ENCODE measurements at places on chromosomes 5 and 9.
A peak's percentile ranks its signal among the peaks of the same experiment; 100 is the strongest.

DNA sequence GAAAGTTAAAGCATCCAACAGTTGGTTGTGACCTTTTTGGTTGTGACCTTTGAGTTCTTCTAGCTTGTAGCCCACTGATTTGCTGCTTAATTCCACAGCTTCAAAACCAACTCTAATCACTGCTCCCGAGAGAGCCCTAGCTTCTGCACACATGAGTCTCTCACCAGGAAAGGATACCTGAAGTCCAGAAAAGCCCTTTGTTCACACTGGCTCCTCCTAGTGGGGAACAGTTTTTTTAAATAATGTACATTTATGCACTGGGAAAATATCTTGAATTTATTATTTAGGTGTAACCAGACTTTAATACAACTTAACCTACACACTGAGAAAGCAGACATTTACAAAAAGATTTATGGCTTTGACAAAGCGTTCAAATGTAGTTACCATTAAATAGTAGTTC is 120.2 kb upstream of the CCDC152 start:
- DNase-seq: no peak

DNA sequence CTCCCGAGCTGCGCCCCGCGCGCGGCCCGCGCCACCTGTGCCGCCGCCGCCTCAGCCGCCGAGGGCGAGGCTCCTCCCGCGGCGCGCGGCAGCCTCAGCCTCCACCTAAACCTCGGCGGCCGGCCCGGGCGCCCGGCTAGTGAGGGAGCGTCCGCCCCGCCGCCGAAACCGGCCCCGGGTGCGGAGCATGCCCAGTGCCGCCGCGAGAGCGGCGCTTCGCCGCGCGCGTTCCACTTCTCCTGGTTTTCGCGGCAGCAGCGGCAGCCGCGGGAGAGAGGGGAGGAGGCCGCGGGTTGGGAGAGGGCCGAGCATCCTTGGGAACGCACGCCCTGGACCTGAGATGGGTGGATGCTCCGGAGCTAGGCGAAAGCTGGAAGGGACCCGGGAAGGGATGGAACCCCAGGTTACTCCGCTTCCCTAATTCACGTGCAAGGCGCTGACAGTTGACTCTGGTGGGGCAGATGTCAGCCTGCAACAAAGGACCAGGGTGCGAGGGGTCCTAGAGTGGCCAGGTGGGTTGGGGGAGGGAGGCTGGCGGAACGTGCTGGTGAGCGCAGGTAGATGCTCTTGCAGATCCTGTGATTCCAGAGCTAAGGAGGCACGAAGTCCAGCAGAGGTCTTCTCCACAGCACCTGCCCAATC is at the start of gene CTNND2:
Gene CTNND2 (minus strand): TSS at position 182 of the 642 bp plus-strand sequence. CDS start 593 bp downstream, outside the sequence.
- no peak for DNase-seq

DNA sequence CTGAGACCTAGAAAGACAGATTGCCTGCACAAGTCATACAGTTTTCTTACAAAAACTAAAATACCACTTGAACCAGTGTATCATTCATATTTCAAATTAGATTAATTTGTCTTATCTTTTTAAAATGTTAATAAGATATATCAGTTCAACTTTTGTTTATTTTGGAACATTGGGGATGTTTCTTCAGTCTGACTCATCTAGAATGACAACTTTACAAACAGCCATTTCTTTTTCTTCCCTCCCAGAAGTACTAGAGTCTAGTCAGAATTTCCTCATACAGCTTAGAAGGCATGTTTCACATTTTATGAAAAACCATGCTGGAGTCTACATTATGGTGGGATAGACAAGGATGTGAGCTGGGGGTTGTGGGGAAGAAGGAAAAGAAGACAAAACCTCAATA is 262.5 kb downstream of the NFIB start:
- DNase-seq: no peak

GRCh38 chr9:26205261-26205660 is 527.0 kb upstream of the TUSC1 start:
- DNase-seq: no peak

- no peak for DNase-seq
Measured at GRCh38 chr5:6543346-6543730, 89.5 kb downstream of the NSUN2 start.

DNA sequence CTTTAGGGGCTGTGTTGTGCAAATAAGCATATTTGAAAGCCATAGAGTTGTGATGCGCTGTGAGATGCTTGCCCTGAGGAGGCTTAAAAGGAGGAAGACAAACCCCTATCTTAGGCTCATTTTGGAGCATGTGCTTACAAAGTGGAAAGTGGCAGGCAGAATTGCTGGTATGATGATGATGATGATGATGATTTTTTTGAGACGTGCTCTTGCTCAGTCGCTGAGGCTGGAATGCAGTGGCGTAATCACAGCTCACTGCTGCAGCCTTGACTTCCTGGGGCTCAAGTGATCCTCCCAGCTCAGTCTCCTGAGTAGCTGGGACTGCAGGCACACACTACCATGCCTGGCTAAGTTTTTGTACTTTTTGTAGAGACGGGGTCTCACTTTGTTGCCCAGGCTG is 1.7 kb downstream of the CNOT8 start:
- peak; percentile 46 for DNase-seq

DNA sequence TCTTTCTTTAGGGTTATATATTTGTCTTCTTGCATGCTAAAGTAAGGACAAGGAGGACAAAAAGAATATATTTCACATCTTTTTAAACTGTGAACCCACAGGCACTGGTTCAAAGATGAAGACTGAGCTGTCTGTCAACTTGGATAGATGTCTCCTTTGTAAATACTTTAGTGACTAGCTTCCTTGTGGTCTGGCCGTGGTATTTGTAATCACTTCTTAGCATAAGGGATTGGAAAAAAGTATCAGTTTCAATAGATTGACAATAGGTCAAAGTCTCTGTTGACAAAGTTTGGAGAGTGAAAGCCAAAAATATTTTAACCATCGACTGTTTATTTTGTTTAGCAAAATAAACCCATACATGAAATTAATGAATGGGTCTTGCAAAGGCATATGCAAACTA is 91.4 kb downstream of the TMEM167A start:
- DNase-seq: no peak

DNA sequence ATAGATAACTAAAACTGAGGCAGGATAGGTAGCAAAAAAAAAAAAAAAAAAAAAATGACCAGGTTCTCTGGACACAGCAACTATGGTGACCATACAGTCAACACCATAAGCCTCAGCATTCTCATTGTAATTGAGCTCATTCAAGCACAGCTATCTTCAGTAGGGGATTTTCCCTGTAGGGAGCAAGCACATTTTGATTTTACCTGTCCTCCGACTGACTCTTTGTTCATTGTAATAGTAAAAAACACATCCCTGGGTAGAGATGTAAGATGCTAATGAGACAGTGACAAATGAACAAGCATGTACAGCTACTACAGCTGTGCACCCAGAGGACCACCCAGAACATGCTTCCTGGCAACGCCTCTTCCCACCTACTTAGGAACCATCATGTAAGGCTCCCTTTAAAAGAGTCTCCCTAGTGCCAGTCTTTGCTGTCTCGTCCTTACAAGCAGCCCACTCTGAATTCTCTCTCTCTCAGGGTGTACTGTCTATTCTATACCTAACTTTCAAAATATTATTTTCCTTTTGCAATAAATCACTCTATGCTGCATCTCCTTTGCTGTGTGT is 65.0 kb upstream of the FBXW11 start:
- DNase-seq: no peak

- DNase-seq: no peak
Measured at GRCh38 chr5:14213813-14214585, 70.9 kb downstream of the TRIO start.

- no peak for DNase-seq
Measured at GRCh38 chr9:123471843-123472570, 116.0 kb downstream of the CRB2 start.

GRCh38 chr5:133918731-133919130 is 49.7 kb downstream of the C5orf15 start:
- no peak for DNase-seq

- DNase-seq: no peak
Measured at GRCh38 chr5:139823757-139824355, 28.2 kb downstream of the PSD2 start.

DNA sequence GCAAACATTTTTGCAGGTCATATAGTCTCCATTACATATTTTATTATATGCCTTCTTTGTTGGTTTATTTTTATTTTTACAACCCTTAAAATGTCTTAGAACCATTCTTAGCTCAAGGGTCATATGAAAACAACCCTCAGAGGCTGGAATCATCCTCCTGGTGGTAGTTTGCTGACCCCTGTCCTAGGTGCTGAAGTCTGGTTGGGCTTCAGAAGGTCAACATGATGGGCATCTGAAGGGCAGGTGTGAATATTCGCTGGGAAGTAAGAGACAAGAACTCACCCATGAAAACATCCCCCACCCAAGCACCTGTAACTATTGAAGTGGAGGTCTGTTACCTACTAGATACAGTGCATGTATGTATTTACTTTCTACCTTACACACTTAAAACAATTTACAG is 75.4 kb downstream of the OSMR start:
- DNase-seq: no peak

DNA sequence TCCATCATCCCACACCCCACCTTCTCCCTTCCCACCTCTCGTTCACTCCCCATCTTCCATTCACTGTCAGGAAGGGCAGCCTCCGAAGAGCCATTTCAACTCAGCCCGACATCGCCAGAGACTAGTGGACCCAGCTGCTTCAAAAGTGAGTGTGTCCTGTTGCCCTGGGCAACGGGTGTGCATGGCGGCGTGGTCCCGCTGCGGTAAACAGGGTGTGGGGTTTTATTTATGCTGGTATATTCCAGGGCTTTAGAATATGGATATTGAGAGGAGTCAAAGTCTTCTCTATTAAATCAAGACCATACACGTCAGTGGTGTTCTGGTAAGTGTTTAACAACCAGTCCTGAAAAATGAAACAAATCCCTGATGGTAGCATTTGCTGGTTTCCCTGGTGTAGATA is 274.5 kb downstream of the MAST4 start:
- no peak for DNase-seq

DNA sequence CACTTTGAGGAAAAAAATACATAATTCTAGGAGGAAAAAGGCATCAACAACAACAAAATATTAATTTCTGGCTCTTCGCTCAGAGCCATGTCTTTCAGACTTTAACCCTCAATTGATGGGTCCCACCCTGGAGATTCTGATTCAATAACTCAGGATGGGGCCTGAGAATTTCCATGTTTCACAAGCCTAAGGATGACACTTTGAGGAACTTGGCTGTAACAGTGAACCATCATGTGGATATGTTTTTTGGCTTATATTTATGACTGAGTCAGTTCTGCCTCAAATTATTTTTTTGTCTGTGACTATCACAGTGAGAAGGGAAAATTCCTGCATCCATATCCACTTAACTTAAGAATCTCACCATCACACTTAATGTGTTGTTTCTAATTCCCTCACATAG is 504.6 kb downstream of the RASEF start:
- peak; percentile 65 for DNase-seq

- DNase-seq: no peak
Measured at GRCh38 chr9:15612962-15613361, 60.1 kb downstream of the CCDC171 start.

GRCh38 chr9:36461323-36461722 is 61.3 kb upstream of the RNF38 start:
- DNase-seq: no peak

- DNase-seq: no peak
Measured at GRCh38 chr5:144731786-144732185, 561.1 kb downstream of the KCTD16 start.

DNA sequence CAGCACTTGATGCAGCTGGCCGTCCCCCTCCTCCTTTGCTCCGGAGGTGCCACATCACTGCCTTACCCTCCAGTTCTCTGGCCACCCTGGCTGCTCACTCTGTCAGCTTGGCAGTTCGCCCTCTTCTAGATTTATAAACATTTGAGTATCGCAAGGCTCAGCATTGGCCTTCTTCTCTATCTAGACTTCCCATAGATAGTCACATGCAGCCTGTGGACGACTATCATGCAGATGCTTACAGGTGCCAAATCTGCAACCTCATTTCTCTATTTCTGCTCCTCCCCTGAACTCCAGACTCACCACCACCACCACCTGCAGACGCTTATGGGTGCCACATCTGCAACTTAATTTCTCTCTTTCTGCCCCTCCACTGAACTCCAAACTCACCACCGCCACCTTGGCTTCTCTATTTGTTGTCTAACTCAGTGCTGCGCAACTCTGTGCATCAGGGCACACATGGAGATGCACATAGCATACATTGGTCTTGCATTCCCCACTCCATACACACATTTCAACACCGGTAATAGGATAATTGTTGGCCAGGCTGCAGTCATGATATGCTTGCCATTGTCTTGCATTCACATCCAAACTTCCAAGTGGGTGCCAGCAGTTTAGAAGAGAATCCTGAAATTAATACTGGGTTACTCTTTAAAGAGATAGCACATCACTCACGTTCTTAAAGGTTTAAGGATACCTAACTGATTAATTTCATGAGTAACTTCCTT is 1.9 kb upstream of the DAP start:
- no peak for DNase-seq

DNA sequence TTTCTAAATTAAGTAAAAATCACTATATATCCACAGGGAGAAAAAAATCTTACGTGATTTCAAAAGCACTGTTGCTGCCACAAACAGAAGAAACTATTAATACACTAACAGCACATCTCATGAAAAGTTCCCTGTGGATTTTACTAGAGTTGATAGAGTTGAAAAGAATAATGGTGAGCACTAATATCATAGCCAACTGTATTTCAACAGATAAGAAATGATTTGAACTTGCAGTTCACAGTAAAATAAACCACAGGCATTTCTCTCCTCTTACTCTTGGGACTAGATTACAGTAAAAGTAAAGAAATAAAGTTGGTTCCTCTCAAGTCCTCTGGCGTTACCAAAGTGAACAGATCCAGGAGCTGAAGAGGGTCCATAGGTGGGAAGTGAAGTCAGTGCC is 27.9 kb downstream of the AGTPBP1 start:
- DNase-seq: no peak

GRCh38 chr5:149489605-149490037 is 61.6 kb downstream of the CSNK1A1 start:
- no peak for DNase-seq

DNA sequence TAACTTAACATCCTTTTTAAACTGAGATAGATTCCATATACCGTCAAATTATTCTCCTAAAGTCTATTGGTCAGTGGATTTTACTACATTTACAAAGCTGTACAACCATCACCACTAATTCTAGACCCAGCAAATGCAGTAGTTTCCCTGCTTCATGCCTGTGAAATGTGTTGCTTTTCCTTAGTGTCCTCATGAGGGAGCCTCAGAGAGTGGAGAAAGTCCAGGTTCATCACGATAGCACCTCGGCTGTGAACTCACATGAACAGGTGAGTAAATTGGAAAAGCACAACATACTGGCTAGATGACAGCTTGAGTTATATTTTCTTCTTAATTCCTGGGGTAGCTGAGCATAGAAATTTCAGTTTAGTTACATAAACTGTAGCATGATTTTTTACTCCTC is 653.7 kb downstream of the MTRR start:
- no peak for DNase-seq

All from inflammatory macrophage treated with lipopolysaccharide for 4 hours (primary cell).